ENCODE measurements at places on chromosomes 11 and 22.

DNA sequence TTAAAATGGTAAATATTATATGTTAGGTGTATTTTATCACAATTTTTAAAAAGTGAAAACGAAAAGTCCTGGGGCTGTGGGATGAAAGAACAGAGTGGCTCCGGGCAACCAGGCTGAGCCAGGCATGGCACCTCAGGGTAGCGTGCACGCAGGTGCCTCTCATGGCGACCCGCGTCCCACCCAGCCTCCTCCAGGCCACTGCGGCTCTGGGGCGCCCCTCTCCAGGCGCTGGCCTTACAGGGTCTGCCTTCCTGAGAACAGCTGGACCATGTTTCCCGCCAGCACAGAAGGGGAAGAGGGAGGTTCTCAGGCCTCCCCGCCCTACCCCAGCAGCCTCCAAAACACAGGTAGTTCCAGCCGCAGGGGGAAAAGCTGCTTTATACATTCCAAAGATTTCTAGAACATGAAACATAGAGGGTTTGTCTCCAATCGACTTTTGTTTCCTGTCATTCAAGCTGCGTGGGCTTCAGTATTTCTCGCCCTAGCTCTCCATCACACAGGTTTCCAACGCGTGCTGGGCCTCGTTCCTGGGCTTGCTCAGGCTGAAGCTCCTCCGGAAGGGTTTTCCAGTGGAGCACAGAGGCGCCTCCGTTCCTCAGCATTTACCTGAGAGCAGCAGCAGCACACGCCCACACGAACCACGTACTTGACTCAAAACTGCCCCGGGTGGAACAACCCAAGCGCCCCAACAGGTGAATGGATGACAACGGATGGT, 10.5 kb downstream of the EHD1 start:
- DNase-seq, result no peak

GRCh38 chr11:122897606-122898210, 15.1 kb downstream of the JHY start:
- DNase-seq, result no peak

DNA sequence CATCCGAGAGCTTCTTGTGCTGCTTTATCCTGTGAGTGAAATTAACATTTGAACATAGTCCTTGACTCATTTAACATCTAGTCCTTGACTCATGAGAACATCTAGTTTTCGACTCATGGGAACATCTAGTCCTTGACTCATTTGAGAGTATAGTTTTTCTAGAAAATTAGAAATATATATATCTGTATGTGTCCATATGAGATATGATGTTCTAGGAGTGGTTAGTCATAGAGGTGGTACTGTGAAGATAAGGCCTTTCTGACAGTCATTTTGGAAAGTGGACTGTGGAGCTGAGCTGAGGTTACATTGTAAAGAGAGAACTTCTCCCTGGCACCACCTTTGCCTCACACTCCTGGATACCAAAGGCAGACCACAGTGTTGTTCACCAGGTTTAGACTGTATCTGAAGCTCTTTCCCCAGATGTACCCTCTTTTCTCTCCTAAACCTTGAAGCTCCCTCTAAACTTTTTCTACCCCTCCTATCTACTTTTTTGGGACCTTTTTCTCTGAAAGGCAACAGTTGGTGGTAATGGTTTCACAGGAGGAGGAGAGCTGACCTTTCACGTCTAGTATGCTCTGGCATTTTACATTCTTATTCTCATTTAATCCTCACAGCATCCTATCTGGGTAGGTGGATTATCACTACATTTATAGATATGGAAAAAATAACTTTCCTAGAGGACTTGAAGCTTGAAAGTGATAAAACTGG, 67.2 kb downstream of the PPP2R1B start:
- DNase-seq, result no peak

DNA sequence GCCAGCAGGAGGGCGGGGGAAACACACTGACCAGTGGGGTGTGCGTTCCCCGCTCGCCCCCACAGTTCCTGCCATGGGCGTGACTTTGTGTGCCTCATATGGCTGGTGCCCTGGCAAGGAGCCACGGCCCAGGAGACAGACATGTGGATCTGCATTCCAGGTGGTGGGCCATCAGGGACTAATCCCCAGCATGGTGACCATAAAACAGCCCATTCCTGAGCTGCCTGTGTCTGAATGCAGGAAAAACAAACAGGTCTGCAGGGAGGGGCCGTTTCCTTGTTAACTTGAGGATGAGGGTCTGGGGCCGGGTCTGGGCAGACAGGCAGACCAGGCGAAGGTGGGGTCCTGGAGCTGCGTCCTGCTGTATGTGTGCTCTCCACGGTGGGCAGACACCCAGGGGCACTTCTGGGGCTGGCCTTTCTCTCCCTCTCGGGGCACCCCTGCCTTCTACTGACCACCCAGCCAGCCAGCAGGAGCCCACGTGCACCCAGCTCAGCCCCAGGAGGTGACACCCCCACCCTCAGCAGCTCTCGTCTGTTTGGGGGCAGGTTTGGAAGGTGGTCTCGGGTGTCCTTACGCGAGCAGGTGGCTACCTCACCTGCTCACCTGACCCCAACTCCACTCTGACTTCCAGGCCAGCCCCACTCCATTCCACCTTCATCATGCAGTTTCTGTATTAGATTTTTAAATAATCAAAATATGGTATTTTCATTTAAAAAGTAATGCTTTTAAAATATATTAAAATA, 120.3 kb downstream of the KCNQ1OT1 start:
- no peak for DNase-seq

- no peak for DNase-seq
Observed at GRCh38 chr22:40560551-40560950, 76.0 kb downstream of the MRTFA start.

DNA sequence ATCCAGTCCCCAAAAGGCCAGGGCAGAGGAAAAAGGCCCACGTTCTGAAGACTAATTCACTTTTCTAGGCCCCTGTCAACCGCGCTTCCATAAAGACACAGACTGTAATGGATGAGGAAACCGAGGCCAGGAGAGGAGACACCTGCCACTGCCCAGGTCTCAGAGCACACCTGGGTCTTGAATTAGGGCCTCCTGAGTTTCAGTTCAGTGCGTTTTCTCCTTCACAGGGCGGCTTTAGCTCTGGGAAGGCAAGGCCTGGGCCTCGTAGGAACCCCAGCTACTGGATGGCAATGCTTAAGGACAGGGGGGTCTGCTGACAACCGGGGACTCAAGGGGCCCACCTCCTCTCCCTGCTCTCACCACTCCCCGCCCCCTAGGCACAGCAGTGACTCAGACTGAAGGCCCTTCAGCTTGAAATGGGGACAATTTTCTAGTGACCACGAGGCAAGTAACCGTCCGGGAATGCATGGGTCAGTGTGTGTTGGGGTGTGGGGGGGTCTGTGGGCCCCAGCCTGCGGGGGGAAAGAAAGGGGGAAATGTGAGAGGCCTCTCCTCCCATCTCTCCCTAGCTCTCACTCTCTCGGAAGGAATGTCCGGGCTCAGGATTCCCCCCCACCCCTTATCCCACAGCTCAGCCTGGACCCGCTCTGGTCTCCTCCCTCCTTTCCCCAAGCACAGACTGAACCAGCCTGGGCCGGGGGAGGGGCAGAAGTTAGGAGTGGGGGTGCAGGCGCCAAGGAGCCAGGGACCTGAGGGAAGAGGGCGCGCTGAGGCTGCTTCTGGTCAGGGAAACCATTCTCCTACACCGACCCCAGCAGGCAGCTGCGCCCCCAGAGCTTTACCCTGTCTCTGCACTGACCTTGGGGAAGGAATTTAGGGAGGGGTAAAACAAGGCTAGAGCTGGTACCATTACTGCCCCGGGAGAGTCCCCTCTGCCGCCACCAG, 17.2 kb downstream of the CREB3L1 start:
- peak; percentile 79 for DNase-seq

- DNase-seq, result no peak
Observed at GRCh38 chr11:29293825-29294224, 723.0 kb downstream of the KCNA4 start.

DNA sequence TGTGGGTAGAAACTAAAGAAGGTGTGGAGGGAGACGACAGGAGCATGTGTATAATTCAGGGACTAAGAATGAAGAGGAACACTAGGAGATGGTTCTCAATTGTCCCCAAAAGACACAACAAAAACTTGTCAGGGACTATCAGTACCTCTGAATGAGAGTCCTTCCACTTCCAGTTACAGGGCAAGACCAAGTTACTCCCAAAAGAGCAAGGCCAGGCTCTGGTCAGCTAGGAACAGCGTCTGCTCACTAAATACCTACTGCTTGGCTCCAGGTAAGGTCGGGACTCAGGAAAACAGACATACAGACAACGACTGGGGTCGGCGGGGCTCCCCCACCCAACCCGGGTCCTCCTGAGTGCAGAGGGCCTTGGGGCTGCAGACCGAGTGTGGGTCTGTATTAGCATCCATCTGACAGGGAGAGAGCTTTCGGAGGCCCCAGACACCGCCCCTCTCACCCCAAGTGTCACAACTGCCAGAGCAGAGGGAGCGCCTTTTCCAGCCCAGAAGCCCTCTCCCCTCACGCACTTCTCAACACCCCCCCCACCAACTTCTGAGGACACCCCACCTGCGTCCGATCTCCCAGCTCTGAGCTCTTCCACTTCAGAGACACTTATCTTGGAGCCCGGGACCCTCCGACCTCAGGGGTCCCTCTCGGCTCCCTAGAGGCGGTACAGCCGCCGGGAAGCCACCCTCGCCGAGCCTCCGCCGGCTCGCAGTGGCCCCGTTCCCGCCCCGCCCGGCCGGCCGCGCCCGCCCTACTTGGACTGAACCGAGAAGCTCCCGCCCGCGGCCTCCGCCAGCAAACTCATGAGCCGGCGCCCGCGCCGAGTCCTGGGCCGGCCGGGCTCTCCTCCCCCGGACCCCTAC, 522 bp downstream of the RHOG start:
- DNase-seq, result no peak

Measured in T1000 (cell line).